ENCODE measurements at places on chromosomes 6 and 20.

- DNase-seq, result no peak
Measured at GRCh38 chr6:119076576-119077390, 1.7 kb downstream of the FAM184A start.

DNA sequence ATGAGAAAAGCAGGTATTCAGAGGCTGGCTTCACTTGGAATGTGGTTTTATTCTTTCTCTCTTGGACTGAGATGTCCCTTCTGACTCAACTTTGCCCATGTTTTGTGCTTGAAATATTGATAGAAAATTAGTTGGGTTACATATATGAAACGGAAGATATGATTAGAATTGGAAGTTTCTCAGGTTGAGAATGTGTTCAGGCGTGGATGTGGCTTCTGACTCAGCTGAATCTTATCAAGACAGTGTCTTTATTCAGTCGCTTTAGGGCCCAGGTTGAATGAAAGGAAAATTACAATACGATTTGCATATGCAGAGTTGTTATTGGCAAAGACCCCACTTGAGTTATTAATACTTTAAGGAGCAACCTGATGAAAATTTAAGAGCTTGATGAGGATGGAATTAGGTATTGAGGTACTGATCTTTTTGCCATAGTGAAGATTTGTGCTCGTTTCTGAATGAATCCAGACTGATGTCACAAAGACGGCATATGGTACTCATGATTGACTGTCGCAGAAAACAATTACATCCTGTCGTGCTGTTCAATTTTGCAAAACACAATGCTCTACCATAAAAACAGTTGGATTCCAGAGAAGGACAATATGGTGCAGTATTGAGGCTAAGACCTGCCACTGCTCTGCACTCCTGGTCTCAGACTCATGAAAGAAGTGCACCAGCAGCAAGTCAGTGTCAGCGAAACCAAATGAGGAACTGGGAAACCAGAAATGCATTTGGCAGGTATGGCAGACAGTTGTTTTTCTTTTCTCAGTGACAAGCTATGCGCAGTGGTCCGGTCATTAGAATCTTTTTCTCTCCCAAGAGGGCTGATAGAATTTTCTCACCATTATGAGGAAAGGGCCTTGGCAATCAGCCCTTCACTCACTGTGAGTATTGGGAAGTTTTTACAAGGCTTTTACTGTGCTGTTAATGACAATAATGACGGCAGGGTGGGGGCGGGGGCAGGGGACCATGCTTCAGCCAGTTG lies 158.3 kb downstream of the DOK5 start:
- no peak for DNase-seq

GRCh38 chr6:44662461-44663121 lies 275.1 kb downstream of the CDC5L start:
- DNase-seq, result no peak

GRCh38 chr20:46324960-46325703 lies 16.8 kb upstream of the CDH22 start:
- no peak for DNase-seq

- no peak for DNase-seq
Measured at GRCh38 chr6:42217157-42217518, 523 bp downstream of the MRPS10 start.

GRCh38 chr6:151036869-151037680 lies 171.6 kb downstream of the MTHFD1L start:
- peak; percentile 55 for DNase-seq

DNA sequence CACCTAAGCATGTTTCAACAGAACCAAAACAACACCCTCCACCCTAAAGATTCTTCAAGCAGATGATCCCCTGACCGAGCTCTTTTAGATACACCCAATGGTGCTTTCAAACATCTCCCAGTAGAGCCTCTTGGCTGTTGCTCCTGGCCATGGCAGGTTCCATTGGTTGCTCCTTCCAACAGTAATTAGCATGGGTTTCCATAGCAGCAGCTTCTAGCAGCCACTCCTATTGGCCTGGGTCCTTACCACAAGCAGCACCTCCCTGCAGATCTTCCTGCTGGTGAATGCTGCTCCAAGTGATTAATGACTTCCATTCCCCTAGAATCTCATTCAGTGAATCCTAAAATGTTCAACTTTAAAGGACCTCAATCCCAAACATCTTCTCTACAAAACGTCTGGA lies 13.9 kb downstream of the CCN2 start:
- DNase-seq, result no peak

DNA sequence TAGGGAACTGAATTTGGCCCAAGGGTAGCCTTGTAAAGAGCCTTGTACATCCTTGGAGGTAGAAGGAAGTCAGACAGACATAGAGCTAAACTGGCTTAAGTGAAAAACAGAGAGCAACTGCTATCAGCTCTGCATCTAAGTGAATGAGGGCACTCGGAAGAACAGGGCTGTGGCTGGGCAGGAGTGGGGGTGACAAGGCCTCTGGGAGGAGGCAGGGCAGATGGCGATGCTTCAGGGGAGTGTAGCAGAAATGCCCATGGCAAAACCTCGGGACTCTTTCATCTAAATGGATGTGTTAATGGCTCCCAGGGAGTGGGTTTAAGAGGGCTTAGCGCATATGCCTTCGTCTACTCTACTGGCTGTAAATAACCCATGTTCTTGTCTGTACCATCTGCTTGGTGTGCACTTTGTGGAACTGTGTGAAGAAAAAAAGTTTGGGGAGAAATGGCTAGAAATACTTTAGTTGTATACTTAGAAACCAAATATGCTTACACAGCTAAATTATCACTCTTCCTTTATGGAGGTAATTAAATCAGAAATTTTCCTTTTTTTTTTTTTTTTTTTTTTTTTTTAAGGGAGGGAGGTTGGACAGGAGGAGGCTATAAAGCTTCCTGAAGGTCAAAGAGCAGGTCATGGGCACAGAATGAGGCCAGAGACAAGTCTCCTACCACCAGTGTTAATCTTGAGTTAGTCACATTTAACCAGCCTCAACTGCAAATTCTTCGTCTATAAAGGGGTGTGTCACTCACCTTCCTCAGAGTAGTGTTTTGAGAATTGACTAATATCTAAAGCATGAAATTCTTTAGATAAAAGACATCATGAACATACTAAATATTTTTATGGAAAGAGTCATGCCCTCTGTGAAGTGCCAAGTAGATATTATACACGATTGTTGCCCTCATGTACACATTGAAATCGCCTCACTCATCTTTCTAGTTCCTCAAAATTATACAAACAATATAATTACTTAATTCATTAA lies 60.9 kb downstream of the FYN start:
- no peak for DNase-seq

DNA sequence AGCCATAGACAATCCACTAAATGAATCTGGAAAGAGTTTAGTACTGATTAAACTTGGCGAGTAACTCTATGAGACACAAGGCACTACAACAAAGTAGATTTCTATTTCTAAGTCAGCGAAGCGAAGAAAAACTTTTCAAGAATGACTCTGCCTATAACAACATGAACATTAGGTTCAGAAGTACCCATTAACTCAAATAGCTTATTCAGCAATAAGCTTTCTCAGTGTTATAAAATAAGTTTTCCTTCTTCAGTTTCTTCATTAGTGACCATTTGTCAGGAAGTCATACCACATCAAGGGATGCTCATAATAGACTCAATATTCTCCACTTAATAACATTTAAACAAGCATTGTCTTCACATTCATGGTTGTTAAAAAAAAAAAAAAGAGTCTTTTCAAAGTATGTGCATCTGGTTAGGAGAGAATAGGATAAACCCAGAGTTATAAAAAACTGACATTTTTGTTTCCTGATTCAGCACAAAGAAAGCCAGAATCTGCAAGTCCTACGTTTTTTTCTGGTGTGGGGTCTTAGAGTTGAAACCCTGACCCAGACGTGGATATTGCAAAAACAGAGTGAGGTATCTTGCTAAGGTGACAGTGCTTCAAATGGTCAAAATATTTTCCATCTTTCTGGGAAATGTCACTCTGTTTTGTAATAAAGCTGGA lies 148.2 kb upstream of the PREP start:
- DNase-seq, result no peak

DNA sequence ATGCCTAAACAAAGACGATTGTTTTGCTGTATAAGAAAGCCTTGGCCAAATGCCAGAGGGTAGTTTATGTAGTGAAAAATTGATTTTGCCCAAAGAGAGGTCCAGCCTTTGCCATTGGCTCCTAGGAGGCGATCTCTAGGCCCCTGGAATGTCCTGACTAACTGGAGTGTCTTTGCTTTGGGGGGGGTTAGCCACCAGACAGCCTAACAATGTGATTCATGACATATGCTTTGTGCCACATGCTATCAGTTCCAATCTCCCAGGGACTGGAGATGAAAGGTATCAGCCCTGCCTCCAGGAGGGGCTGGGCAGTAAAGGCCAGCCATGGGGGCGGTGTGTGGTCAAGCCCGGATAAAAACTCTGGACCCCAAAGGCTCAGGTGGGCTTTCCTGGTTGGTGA lies 32.7 kb upstream of the TUBB2A start:
- no peak for DNase-seq

- no peak for DNase-seq
Measured at GRCh38 chr20:36311141-36311853, 5.2 kb downstream of the DLGAP4 start.

DNA sequence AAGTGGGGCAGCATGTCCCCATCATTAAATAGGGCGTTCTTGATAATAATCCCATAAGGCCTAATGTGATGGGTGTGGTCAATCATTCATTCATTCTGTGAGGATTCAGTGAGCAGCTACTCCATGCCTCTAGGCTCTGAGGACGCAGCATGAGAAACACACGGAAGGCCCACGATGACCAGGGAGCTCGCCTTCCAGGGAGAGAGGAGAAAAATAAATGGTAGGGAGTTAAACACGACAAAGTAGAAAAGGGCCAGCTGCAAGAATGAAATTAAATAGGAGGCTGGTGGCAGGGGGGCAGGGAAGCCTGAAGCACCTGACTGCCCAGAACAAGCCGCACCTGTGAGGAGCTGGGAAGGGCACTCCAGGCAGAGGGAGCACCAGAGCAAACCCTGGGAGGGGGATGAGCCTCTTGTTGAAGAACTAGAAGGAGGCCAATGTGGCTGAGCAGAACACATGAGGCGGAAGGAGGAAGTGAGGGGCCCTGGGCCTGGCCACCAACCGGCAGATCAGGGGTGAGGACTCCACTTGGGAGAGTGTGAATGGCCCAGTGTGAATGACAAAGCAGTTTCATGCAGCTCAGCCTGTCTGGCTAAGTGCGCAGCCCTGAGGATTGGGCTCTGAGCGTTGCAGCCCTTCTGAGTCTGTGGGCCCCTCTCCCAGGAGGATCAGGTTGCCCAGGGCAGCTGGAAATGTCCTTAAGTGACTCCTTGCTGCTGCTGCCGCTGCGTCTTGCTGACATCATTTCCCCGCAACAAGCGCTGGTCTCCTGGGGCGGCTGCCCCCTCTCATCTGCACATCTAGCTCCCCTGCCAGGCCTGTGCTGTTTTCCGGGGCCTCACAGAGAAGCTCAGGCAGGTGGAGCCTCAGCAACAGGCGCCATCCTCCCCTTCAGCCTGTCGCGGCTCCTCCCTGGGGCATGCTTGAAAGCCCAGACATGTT lies 99.9 kb downstream of the CDH26 start:
- no peak for DNase-seq

DNA sequence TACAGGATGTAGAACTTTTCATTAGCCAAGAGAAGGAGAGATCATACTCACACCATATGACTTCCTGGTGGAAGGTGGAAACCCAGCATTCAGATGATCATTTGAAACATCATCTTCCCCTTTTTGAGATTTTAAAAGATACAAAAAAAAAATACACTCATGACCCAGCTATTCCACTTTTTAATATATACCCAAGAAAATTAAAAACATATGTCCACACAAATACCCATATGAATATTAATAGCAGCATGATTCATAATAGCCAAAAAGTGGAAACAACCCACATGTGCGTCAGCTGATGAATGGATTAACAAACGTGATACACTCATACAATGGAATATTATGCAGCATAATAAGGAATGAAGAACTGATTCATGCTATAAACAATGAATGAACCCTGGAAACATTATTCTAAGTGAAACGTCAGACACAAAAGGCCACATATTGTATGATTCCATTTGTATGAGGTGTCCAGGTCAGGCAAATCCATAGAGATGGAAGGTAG lies 130.0 kb upstream of the SGK1 start:
- DNase-seq, result no peak

GRCh38 chr6:54291146-54291545 lies 17.1 kb upstream of the TINAG start:
- DNase-seq, result no peak

DNA sequence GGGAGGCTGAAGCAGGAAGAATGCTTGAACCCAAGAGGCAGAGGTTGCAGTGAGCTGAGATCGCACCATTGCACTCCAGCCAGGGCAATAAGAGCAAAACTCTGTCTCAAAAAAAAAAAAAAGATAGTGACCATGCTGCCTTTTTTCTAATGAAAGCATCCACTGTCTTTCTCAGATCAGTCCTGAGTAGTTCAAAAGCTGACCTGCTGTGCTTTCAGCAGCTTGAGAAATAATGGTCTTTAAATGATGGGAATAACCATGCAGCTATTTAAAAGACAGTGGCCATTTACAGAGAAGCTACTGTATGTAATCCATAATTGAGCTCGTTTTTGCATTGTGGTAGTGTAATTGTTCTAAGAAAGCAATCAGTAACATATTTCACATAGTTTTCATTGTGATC lies 36.1 kb downstream of the DSTN start:
- no peak for DNase-seq

DNA sequence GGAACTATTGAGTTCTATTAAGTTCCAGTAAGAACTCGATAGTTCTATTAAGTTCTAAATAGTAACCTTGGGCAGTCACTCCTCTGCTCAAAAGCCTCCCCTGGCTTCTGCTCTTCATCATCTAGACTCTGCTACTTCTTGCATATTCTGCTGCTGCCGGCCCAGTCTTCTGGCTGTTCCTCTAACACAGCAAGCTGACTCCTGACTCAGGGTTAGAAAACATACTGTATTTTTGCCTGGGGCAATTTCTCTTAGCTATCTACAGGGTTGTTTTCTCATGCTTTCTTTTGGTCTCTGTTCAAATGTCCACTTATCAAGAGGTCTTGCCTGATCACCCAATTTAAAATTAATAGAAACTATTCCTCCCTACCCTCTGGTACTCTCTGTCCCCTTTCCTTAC lies 14.6 kb downstream of the SLC25A27 start:
- no peak for DNase-seq

GRCh38 chr20:34651200-34651599 lies 25.7 kb downstream of the PIGU start:
- DNase-seq, result no peak

DNA sequence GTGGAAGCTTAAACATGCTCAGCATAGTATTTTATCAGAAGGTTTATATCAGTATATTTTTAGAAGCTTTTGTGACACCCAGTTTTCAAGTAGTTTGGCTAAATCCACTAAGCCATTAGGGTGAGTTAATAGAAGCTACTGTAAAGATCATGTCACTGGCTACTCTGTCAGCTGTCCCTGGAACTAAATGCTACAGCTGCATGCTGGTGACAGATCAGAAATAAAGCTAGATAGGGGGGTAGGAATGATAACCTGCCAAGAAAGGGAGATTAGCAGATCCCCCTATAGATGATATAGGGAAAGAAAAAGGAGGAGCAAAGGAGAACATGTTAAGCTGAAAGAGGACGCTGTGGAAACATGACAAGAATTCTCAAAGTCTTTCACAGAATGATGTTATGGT lies 363.2 kb downstream of the QKI start:
- no peak for DNase-seq

All from T-helper 2 cell (primary cell).